ENCODE measurements at places on chromosomes 11 and 22.

GRCh38 chr11:66543263-66544107, 2.4 kb downstream of the ZDHHC24 start:
- peak; percentile 68 for DNase-seq

- DNase-seq = no peak
Measured at GRCh38 chr11:43952401-43953342, 10.2 kb downstream of the C11orf96 start.

- no peak for DNase-seq
Measured at GRCh38 chr11:120827820-120828219, 196.1 kb upstream of the TBCEL start.

GRCh38 chr22:26068571-26068970, 100.7 kb upstream of the SEZ6L start:
- DNase-seq = no peak

DNA sequence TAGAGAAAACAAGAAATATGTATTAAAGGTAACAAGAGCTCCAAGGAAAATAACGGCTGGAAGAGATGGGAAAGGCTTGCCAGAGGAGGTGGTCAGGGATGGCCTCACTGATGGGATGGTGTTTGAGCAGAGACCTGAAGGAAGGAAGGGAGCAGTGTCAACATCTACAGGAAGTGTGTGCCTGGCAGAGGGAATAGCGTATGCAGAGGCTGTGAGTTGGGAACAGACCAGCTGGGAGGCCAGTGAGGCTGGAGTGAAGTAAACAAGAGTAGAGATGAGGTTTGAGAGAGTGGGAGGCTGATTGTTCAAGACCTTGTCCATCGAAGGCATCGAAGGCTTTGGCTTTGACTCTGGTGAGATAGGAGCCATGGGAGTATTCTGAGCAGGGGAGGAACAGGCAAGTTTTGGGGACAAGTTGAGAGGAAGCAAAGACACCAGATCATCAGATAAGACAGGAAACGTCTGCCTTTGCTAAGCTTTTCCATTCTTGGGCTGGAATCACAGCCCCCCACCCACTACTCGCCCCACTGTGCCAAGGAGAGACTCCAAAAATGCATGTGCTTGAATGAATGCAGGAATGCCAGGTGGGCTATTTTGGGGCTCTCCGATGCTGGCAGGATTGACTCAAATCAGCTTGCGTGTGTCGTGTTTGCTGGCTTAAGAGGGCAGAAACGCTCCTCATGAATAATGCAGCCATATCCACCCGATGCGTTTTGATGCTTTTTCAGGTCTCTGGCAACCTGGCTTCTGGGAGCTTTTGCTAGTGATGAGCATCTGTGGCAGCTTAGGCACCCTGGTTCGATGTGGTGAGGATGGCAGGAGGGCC, 7.2 kb downstream of the SGSM1 start:
- no peak for DNase-seq

DNA sequence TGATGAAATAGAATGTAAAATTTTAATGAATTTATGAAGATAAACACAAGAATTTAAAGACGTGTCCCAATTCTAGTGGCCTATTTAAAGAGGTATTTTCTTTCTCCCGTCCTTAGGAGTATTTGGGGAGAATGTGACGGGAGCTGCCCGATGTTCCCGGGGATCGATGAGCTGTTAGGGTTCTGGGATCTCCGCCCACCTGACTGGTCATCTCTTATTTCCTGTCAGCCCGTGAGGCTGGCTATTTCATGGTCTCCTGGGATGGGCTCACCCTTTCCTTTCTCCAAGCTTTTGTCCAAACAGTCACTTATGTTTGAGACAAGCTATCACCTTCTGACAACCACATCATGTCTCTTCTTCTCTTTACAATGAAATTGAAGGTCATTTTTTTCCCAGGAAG, 16.9 kb upstream of the CLMP start:
- no peak for DNase-seq

Data from CD4-positive, alpha-beta memory T cell (primary cell).